Suppressor macrophage (primary cell): ENCODE measurements at places on chromosomes 5 and 9.

- DNase-seq: peak; percentile 80
Observed at GRCh38 chr9:114366334-114367128, 21.3 kb downstream of the AKNA start.

DNA sequence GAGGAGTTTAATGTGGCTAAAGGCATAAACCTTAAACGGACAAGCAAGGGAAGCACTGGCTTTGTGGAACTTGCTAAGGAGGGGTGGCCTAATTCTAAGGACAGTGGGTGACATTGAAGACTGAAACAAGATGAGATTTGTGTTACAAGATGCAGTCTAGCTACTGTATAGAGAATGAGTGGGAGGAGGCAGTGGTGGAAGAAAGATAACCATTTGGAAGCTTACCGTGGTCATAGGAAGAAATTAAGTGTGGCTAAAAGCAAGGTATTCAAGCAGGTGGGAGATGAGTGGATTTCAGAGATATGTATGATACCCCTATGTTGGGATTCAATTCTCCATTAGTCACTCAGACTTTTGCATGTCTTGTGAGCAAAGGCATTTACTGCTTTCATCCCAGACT lies 4.6 kb downstream of the PAM start:
- DNase-seq: no peak

- DNase-seq: peak; percentile 12
Observed at GRCh38 chr5:114789773-114790402, 379.8 kb downstream of the TRIM36 start.

DNA sequence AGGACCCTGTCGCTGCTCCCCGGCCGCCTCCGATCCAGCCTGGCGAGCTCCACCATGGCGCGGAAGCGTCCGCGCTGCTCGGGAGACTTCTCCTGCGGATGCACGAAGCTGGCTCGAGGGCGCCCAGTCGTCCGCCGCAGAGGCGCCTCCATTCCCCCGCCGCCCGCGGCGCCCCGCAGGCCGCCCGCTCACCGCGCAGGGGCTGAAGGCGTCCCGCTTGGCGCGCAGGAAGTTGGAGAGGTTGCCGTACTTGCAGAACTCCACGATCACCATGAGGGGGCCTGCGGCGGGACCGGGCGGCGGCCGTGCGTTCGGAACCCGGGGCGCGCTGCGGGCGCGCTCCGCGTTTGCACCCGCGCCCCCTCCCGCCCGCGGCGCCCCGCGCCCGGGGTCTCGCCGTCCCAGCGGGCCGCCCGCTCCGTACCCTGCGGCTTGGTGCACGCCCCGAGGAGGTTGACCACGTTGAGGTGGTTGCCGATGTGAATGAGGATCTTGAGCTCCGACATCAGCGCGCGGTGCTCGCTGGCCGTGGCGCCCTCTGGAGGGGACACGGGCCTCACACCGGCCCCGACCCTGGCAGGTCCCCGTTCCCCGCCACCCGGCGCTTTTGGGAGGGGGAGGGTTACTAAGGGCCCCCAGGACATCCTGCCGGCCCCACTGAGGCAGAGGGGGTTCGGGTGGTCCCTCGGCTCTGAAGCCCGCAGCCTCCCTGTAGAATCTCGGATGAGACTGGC lies 27.7 kb upstream of the SCGB3A1 start:
- DNase-seq: peak; percentile 13

GRCh38 chr5:96609369-96609768 lies 52.8 kb upstream of the CAST start:
- no peak for DNase-seq

DNA sequence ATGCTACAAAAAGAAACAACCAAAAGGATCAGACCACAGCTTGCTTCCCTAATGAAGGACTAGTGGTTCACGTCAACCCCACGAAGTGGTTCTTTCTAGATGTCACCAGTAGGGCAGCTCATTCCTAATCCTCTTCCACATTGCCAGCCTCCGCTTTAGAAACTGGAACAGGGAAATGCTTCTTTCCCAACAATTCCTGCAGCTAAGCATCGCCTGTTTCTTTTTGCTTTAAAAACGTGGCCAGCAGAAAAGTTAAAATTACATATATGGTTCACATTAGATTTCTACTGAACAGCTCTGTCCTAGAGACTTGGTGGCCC lies 100.2 kb downstream of the MTX3 start:
- no peak for DNase-seq

GRCh38 chr5:178461004-178461730 lies 129.0 kb downstream of the COL23A1 start:
- peak; percentile 94 for DNase-seq

- no peak for DNase-seq
Observed at GRCh38 chr5:67303356-67303755, 106.8 kb upstream of the CD180 start.

DNA sequence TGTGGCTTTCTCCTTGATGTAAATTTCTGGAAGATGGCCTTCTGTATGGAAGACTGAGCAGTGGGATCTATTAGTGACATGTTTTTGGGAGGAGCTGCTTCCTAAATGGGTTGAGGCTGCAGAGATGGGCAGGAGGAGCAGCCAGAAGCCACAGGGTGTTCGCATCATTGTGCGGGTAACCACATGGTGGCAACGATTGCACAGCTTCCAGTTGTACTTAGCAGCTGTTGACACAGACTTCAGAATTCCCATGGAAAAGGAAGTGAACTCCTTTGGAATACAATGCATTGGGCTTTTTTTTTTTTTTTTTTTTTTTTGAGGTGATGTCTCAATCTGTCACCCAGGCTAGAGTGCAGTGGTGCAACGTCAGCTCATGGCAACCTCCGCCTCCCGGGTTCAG lies 297.3 kb downstream of the NR3C1 start:
- no peak for DNase-seq

DNA sequence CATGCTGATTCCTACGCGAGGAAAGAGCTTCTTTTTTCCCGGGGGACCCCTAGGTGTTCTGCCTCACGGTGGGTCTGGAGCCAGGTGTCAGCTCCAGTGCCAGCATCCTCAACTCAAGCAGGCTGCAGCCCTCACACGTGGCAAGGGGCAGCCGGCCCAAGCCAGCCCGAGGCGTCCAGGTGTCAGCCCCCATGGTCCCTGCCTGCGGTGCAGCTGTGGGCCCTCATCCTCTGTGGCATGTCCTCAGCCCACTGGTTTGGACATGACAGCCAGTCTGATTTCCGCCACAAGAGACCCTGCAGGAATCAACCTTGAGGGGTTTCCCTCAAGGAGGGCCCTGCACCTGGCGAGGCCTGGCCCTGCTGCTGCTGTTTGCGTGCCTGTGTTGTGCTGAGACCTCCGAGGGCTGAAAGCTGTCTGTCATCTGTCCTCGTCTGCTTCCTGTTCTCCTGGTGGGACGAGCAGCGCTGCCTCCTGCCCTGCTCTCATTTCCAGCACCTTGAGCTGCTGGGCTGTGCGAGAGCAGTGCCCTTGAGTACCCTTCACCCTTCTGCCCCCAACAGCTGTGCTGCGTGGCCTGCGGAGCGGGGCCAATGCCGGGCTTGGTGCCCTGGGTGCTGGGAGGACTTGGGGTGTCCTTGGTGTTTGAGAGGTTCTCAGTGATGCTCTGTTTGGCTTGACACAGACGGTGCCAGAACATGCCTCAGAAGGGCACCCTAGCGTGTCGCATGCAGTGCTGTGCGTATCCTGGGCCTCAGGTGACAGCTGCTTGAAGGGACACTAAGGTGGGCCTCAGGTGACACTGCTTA lies 137.6 kb downstream of the CACNA1B start:
- no peak for DNase-seq

- no peak for DNase-seq
Observed at GRCh38 chr9:4515958-4516375, 25.7 kb downstream of the SLC1A1 start.

GRCh38 chr5:105504-106070 lies 13.6 kb downstream of the PLEKHG4B start:
- no peak for DNase-seq

- DNase-seq: no peak
Observed at GRCh38 chr5:1124205-1125029, 12.6 kb upstream of the SLC12A7 start.

- DNase-seq: no peak
Observed at GRCh38 chr5:179919487-179920060, 11.9 kb upstream of the TBC1D9B start.

DNA sequence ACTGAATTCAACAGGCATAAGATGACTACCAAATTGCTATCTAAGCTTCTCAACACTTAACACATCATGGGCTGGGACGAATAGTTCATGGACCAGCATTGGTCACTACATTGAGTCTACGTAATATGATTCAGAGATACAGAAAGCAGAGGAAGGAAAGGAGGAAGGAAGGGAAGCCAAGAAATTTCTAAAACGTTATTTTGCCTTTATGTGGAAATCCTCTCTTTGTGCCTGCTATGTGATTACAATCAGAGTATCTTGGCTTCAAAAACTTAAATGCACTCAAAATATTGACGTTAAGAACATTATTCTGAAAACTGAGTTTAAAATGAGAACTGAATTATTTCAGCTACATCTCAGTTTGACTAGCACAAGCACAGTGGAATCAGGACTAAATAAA lies 88.1 kb upstream of the RETREG1 start:
- DNase-seq: no peak

DNA sequence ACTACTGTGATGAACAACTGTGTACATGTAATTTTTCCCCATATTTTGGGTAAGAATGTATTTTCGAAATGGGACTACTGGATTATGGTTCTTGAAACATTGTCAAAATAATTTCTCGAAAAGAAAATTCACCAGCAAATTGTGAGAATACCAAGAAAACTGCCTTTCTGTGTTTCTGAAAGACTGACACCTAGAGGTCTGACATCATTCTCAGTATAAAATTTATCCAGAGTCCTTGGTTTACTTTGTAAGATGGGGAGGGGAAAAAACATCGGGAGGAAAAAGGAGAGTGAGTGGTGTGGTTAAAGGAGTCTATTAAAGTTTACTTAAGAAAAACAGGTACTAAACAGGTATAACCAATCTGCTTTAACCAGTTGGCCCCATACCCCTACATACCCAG lies 149.2 kb downstream of the CEP120 start:
- DNase-seq: no peak

DNA sequence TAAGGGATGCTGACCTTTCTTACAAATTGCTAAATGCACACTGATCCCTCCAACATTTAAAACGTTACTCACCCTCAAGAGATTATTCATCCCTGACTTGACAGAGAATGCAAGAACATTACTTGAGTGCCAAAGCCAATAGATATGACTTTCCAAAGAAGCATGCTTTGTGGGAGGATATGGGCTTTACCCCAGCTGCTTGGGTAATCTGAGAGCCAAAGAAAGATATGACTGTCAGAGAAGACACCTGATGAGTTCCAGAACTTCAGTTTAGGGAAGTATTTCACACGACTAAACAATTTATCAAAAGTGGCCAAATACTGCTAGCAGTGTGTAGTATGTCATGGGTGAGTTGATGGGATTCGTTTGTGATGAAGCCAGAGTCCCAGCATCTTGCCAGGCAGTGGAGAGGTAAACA lies 7.4 kb upstream of the SPDL1 start:
- DNase-seq: no peak

GRCh38 chr5:36297653-36298052 lies 4.0 kb downstream of the RANBP3L start:
- no peak for DNase-seq

GRCh38 chr5:138775034-138775433 lies 21.8 kb downstream of the CTNNA1 start:
- no peak for DNase-seq

DNA sequence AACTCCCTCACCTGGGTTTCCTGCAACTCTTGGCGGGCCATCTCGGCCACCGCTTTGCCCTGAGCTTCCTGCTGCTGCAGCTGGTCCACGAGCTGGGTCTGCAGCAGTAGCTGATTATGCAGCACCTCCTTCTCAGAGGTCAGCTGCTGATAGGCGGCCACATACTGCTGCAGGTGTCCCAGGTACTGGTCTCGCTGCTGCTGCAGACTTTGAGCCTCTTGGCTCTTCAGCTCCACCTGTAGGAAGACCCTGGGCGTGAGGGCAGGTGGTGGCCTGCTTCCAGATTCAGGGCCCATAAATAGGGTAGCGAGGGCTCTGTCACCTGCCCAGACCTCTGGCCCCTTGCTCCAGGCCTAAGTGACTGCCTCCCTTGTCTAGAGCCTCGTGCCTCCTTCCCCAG lies 16.7 kb downstream of the GOLGA2 start:
- DNase-seq: no peak

GRCh38 chr9:5839572-5839902 lies 6.6 kb upstream of the ERMP1 start:
- DNase-seq: no peak

DNA sequence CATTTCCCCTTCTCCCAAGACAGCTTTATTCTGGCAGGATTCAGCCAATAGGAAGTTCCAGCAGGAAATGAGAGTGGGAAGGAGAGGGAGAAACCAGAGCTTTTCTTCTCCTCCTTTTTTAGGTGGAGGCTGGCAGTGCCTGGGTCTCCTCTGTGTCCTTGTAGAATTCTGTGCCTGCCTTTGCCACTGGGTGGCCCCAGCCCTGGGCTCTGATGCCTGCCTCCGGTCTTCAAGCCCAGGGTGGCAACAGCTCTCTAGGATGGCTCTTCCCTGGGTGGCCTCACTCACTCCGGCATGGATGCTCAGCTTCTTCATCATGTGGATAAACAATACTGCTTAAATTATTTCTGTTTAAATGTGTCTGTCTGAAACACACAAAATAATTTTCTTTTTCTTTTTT lies 694.8 kb downstream of the SEMA5A start:
- no peak for DNase-seq

GRCh38 chr5:158731014-158731413 lies 368.7 kb downstream of the EBF1 start:
- no peak for DNase-seq

DNA sequence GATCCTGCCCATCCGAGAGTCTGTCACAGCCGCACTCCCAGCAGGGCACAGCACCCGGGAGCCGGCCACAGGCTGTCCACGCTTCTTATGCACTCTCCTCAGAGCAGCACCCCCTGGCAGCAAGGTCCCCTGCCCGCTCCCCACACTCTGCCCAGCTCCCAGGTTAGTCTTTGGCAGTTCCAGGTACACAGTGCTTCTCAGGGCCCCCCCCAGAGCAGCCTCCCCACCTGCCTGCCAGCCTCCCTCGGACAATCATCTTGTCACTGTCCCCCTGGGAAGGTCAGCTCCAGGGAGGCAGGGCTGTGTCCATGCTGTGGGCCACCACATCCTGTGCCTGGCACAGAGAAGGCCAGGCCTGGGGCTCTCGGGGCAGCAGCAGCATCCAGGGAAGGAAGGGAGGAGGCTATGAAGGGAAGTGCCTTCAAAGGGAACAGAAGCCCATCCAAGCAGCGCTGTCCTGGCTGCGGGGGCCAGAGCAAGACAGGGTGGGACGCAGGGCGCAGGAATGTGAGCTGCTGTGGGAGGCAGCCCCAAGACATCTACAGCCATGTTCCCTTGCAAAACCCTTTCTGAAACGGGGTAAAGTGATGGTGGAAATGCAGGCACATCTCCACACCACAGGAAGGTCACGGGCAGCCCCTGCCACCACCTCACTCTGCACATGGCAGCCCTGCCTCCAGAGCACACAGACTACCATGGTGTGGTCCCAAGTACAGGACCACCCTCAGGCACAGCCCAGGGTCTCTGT lies 68.6 kb upstream of the ADAMTS2 start:
- no peak for DNase-seq
